ENCODE measurements at places on chromosomes 2 and 18.

- DNase-seq: no peak
Observed at GRCh38 chr2:79131687-79132086, 11.4 kb downstream of the REG1A start.

DNA sequence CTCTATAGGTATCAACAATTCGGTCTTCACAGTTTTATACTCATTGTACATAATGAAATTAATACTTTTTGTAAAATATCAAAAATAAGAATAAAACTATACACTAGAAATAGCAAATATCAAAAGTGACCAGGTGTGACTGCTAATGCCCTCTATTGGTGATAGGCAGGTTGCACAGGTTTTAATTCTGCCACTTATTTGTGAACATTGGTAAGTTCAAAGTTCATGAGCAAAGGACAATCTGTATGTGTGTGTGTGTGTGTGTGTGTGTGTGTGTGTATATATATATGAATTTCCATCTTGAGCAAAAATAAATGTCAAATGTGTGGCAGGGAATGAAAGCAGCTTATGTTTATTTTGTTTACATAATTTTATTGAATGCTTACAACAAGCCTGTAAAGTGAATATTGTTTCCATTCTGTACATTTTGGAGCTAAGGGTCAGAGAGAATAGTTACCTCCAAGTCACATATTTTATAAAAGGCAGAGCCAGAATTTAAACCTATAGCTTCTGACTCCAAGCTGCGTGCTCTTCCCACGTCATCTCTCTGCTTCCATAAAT, 537.4 kb downstream of the CPS1 start:
- DNase-seq: no peak

DNA sequence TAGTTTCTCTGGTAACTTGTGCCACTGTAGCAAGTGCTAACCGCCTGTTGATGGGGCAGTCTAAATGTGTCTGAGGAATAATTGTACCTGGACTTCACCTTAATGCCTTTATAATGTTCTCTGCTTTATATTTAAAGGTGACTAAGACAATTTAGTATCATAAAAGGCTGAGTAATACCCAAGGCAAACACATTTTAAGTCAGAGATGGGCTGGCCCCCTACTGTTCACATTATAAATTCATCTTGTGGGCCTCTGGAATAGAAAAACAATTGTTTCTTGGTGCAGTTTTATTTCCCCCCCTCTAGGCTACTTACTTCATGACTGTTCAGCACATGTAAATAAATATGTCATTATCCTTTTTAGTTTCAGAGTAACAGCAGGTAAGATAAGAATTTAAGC, 559.3 kb upstream of the PIK3C3 start:
- DNase-seq: no peak

GRCh38 chr2:71252862-71253261, 26.0 kb upstream of the PAIP2B start:
- DNase-seq: no peak

GRCh38 chr18:50079571-50080295, 115.2 kb downstream of the MYO5B start:
- no peak for DNase-seq

GRCh38 chr2:233654501-233654900, 17.2 kb upstream of the UGT1A9 start:
- DNase-seq: no peak

- DNase-seq: no peak
Observed at GRCh38 chr2:130776550-130776949, 21.2 kb downstream of the AMER3 start.

DNA sequence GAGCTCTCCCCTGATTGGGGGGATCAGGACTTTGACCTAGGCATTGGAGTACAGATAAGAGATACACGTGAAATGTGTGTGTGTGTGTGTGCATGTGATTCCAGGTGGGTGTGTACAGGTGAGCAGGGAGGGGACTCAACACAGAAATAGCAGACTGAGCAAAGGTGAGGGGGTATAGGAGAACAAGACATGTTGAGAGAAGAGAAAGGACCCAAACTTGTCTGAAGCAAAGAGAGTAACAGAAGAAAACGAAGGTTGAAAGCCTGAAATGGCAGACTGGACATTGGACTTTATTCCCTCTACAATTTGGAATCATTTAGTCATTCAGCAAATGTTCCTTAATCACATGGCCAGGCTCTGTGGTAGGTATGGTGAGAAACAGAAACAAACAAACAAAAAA, 23.3 kb downstream of the MRO start:
- DNase-seq: no peak

DNA sequence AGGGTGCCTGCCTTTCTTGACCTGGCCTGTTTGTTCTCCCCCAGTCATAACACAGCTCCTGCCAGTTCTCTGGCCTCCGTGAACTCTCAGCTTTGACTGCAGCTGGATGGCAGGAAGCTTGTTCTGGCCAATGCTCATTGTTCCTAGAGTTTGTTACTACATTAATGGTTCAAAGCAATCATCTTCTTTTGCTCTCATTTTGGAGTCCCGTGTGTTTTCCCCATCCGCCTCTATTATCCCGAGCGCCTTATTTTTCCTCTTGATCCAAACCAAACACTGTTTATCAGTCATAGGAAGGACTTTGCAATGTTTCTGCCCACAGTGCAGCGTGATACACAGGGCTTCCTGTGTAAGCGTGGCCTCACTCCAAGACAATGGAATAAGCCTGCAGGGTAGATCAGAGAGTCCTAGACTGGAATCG, 184.3 kb upstream of the APCDD1 start:
- no peak for DNase-seq

DNA sequence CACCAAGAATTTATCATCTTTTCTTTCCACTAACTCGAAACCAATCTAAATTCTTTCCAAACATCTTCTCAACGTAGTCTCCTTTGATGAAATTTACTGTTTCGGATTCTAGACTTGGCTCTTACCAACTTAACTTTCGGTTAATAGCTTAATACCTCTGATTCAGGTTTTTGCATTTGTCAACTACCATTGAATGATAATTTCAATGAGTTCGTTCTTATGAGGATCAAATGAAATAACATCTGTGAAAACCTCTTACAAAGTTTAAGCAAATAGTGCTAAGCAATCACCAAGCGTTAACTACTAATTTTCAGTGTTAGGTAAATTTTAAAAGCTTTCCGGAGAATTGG, 593 bp upstream of the NRBP1 start:
- no peak for DNase-seq

Data from coronary artery (tissue), 2 donors.